ENCODE measurements at places on chromosomes 7 and 10. TPM values are rescaled to one million over a fixed set of nuclear protein-coding genes. Genes with fewer than 3 reads are reported as not detected.

Gene SAMD9
- 65.4 TPM for total RNA-seq

Gene DCLRE1A
- 12.2 TPM for total RNA-seq

Gene WNT8B
- total RNA-seq, result 0.54 TPM

Gene PAX4
- total RNA-seq, result not detected

Gene HMX3
- total RNA-seq, result not detected

Gene BAG3
- 15.0 TPM for total RNA-seq

Gene MKX
- total RNA-seq, result 0.08 TPM

Gene GDI2
- 194 TPM for total RNA-seq

Gene PCLO
- not detected for total RNA-seq

Gene PPA1
- 107 TPM for total RNA-seq

Gene CYP2E1
- 0.80 TPM for total RNA-seq

Gene BPGM
- total RNA-seq, result 13.2 TPM

Gene FEZF1
- not detected for total RNA-seq

Gene H2BK1
- total RNA-seq, result 1.6 TPM

Gene CYP2C19
- not detected for total RNA-seq

Gene MLXIPL
- not detected for total RNA-seq

Gene HOXA6
- not detected for total RNA-seq

Gene CH25H
- total RNA-seq, result not detected

Gene MBL2
- total RNA-seq, result not detected

Gene CTBP2
- 1.6 TPM for total RNA-seq

Gene GPR26
- not detected for total RNA-seq

Gene ASL
- total RNA-seq, result 28.8 TPM

Gene KCND2
- total RNA-seq, result not detected

Gene GPR15LG
- not detected for total RNA-seq

Gene CASP7
- 35.9 TPM for total RNA-seq

Gene BLNK
- total RNA-seq, result 0.43 TPM

Gene A1CF
- not detected for total RNA-seq

Gene SP4
- total RNA-seq, result 39.6 TPM

Gene NPSR1
- total RNA-seq, result not detected

Gene LGI1
- total RNA-seq, result not detected

Gene EVX1
- total RNA-seq, result not detected

Gene KCNH2
- total RNA-seq, result 0.50 TPM

Gene TMEM140
- total RNA-seq, result 31.0 TPM

Gene TSPAN12
- total RNA-seq, result not detected

Gene SPDYE17
- total RNA-seq, result not detected

Gene SEPTIN7
- total RNA-seq, result 264 TPM

Gene ZNF804B
- total RNA-seq, result not detected

Gene NRCAM
- total RNA-seq, result 0.99 TPM

Gene HABP2
- total RNA-seq, result not detected

Gene ANLN
- total RNA-seq, result 57.1 TPM

Gene TRIL
- total RNA-seq, result not detected

Gene TET1
- 4.1 TPM for total RNA-seq

Gene CFTR
- total RNA-seq, result not detected

Gene ITGA8
- not detected for total RNA-seq

Gene ANKRD7
- total RNA-seq, result 1.2 TPM

Gene IFIT2
- 21.6 TPM for total RNA-seq

Gene TAS2R5
- 2.6 TPM for total RNA-seq

Gene ZNF438
- total RNA-seq, result 3.1 TPM

Gene ERVW-1
- total RNA-seq, result not detected

Gene NEURL1
- total RNA-seq, result 2.0 TPM

Gene UCN3
- total RNA-seq, result not detected

Gene PRTFDC1
- 1.5 TPM for total RNA-seq

Gene FZD8
- total RNA-seq, result 0.28 TPM

Gene GRM8
- not detected for total RNA-seq
